ENCODE measurements at places on chromosomes 16 and 17. TPM values are rescaled to one million over a fixed set of nuclear protein-coding genes. Genes with fewer than 3 reads are reported as not detected.

PABPN1L gene
- not detected for total RNA-seq

ERBB2 gene
- total RNA-seq, result 86.0 TPM

- peaks cover 34% of the 10 kb centered on the region for H3K4me1 ChIP-seq
- DNase-seq, result no peak
- H3K4me3 ChIP-seq, result no peak overlapping the region
- no peaks in the 10 kb centered on the region for H3K36me3 ChIP-seq
- H3K27ac ChIP-seq, result no peak overlapping the region
Observed at GRCh38 chr17:15886804-15887203, 58.1 kb upstream of the ADORA2B start.

- DNase-seq, result peak; percentile 25
- H3K36me3 ChIP-seq, result no peaks in the 10 kb centered on the region
- H3K4me1 ChIP-seq, result no peaks in the 10 kb centered on the region
- peaks cover 2% of the 10 kb centered on the region for H3K27me3 ChIP-seq
- H3K4me3 ChIP-seq, result no peak overlapping the region
- H3K27ac ChIP-seq, result no peak overlapping the region
Observed at GRCh38 chr17:44000141-44000860, 4.1 kb upstream of the NAGS start.

DNA sequence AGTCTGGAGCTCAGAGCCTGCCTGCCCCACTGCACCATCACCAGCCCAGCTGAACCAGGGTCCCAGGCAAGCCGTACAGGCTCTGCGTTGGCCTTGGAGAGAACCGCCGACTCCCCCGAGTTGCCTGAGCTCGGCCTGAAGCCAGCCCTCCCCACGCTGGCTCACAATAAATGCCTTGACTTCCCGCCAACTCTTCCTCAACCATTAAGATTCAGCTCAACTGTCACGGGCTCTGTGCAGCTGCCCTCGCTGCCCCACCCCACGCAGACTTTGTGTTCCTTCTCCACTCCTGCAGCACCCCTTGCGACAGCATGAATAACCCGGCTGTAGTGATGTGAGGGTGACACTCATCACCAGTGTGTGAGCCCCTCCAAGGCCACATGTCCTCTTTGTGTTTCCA is 4.8 kb upstream of the QPRT start:
- no peak overlapping the region for H3K4me3 ChIP-seq
- H3K36me3 ChIP-seq, result no peaks in the 10 kb centered on the region
- H3K27me3 ChIP-seq, result no peaks in the 10 kb centered on the region
- no peak for DNase-seq

GRCh38 chr16:74842413-74842812 is 67.8 kb upstream of the FA2H start:
- no peak for DNase-seq
- peaks cover 12% of the 10 kb centered on the region for H3K27me3 ChIP-seq
- H3K4me3 ChIP-seq, result no peak overlapping the region
- H3K36me3 ChIP-seq, result no peaks in the 10 kb centered on the region
- H3K4me1 ChIP-seq, result peaks cover under 1% of the 10 kb centered on the region
- no peak overlapping the region for H3K27ac ChIP-seq

Data from chondrocyte (in vitro differentiated cells).